Stimulated activated CD8-positive, alpha-beta memory T cell treated with anti-CD3 and anti-CD28 coated beads, Interleukin-4, amount 100 ng/mL, for 1 hour (primary cell): ENCODE measurements at places on chromosomes 2 and 18.

DNA sequence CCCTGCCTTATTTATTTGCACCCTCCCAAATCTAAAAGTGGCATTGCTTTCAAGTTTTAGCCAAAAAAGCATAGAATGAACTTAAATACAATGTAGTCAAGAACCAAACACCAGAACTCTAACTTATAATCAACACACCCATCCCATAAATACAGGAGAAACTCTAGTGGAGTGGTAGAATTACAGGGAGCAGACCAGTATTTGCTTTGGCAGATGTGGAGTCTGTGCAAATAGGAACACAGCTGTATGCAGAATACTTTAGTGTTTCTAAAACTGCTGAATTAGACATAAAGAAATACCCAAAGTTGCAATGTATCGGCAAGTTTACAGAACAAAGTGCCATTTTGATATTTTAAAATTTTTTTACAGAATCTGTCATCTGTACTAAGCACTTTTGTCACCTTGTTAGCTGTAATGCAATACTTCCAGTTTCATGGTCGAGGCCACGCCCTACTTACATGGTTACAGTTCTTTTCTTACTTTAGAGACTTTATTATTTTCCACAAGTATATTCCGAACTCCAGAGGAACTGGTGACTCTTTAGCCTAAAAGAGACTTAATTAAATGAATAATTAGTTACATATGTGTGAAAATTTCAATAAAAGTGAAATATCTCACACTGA, 23.7 kb upstream of the COL5A2 start:
- DNase-seq, result no peak

DNA sequence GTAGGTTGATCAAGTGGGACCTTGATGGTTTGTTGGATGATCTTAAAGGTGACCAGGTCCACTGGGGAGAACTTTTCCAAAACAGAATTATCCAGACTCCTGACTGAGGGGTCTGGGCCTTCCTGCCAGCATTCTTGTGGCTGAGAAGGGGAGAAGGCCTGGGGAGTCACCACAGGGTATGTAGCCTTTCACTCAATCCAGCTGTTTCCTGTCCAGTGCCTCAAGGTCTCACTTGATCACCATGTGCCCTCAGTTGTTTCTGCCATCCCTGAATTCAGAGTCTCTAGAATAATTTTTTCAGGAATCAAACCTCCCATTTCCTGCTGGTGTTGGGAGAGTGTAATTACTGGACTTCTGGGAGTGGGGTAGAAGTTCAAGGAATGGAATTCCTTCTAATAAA, 54.4 kb upstream of the TANC1 start:
- DNase-seq, result no peak

DNA sequence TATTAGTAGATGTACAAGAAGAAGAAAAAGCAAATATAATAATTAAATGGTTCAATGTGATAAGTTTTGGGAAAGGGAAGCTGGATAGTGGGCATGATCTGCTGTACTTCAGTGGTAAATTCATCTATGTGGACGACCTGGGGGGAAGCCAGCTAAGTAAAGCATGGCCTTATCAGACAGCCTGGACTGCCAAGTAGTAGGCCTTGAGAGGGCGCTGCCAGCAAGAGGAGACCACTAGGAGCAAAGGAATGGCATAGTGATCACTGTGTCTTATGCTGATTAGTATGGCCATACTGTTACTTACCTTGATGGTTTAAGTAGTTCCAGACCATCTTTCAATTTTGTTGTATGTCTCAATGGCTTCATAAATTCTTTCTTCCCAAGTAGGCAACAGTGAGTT, 287.6 kb downstream of the SETBP1 start:
- no peak for DNase-seq

DNA sequence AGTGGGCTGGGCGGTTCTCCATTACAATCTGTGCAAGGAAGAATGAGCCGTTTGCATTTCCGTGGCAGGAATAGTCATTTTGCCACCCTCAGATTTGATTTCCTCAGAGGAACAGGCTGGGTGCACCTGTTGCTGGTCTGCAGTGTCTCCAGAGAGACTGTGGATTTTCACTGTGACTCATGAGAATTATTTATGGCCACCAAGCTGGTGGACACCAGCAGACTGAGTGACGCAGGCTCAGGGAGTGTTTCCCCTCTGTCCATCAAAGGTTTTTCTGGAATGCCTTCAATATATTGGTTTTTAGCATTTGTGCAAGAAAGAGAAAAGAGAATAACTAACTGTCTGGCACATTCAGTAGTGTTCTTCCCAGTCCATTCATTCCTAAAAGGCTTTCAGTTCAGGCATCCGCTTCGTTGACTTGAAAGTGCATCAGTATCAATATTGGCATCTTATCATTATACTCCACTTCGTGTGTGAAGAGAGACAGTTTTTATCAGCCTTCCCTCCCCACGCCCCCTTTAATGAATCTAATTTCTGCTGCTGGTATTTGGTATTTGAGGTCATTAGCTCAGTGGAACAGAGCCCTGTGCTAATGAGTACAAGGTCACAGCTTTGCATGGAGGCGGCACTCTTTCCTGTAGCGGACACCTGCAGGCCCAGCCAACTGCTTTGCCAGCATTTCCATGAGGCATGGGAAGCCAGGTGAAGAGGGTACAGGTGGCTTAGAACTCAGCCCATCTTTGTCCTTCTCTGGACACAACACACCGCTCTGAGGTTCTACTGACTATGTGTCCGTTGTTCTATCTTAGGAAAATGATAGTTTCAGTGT, 39.9 kb downstream of the PRKCE start:
- no peak for DNase-seq

DNA sequence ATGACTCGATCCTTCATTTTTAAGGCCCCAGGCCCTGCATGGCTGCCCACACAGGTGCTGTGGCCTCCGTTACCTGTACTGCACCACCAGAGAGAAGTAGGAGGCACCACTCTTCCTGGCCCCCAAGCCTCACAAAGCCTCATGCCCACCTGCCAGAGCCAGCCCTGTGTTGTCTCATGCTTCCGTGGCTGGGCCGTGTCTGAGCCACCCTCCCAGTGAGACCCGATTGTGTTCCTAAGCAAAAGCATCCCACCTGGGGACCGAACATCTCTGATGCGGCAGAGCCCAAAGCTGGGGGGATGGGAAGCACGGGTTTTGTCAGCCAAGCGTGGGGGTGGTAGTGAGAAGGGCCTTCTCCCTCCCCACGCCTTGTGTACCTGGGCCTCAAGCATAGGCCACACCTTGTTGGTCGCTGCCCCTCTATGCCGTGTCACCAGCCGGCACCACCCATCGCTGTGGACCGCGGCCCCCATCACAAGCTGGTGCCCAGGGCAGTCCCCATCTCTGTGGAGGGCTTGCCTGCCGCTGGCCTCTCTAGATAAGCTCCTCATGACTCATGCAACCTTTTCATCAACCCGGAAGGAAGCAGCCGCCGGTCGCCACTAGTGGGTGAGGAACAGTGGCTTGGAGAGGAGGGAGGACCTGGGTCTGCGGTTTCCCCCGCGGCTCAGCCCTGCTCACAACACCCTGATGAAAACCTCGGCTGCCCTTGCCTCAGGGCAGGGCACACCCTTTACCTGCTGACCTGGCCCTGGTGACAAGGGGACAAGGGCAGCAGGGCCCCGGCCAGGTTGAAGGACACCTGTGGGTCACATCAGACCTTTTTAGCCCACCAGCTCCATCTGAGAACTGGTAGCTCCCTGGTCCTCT, 2.7 kb upstream of the RNPEPL1 start:
- peak; percentile 86 for DNase-seq

DNA sequence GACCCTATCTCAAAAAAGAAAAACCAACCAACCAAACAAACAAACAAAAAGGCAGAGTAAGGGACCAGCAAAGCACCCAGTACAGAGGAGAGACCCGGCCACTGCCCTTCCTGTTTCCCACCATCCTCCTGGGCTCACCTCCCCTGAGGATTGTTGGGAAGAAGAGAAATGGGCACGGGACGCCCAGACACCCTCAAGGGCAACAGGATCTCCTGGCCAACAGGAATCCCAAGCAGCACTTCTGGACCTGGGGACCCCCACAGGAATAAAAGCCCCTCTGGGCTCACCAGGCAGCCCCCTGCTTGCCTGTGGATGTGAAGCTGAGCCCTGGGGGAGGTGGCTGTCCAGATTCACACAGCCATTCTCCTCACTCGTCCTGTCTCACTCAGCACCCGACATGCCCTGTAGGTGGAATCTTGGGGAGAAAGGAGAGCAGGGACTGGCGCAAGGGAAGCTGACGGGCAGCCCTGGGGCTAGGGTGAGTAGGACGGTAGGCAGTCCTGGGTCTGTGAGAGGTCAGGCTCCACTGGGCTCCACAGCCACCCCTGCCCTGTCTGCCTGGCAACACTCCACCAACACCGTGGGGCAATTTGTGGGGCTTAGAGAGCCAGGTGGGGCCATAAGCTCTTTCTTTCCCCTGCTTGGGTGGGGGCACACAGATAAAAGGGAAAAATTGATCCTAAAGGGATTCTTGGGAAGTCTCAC, 18.0 kb downstream of the KLF11 start:
- DNase-seq, result no peak

GRCh38 chr2:45652090-45653031, 886 bp downstream of the PRKCE start:
- DNase-seq, result no peak

GRCh38 chr2:202066875-202067274, 6.2 kb upstream of the KIAA2012 start:
- no peak for DNase-seq

DNA sequence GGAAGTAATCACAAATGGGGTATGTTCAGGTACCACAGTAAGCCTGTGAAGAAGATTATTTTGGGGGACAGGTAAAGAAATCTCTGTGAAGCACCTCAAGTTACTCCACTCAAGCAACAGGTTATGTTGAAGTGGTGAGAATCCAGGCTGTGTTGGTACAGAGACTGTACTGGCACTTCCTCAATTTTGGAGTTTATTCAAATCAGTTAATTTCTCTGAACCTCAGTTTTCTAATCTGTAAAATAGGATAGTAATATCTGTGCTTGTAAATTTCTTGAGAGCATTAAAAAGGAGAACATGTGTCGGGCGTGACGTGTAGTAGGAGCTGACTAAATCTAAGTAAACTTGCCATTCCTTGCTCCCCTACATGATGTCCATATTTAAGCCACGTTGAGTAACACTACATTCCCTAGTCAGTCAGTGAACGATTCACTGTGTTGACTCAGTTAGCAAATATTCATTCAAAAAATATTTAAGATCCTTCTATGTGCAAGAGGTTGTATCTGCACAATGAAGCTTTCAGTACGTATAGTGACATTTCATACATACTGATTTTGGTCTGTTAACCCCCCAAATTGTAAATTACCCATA, 504.2 kb downstream of the ZEB2 start:
- no peak for DNase-seq

GRCh38 chr18:43875511-43875910, 598.2 kb upstream of the SYT4 start:
- DNase-seq, result no peak

DNA sequence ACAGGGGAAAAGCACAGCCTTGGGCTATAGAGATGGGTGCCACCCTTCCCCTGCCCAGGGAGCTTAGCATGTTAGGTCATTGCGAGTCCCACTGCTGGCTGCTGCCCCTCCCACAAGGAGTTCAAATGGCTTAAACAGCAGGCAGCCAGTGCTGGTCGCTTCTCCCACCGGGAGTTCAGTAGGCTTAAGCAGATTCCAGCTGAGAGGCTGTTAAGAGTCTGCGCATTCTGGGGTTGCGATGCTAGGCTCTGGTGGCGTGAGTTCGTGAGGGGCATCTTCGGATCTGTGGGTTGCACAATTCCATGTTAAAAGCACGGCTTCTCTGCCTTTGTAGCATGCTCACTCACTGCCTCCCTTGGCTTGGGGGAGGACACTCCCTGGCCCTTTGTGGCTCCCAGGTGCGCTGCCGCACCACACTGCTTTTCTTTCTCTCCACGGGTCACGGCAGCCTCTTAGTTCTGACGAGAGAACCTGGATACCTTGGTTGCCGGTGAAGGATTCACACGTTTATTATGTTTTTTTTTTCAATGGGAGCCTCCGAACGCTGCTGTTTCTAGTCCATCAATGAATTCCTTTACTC, 93.2 kb downstream of the UNC80 start:
- DNase-seq, result no peak

- DNase-seq, result no peak
Observed at GRCh38 chr18:71115261-71115660, 826.4 kb downstream of the SOCS6 start.

GRCh38 chr18:78151234-78151633, 828.4 kb upstream of the SALL3 start:
- no peak for DNase-seq

- no peak for DNase-seq
Observed at GRCh38 chr2:163641986-163642385, 93.8 kb downstream of the FIGN start.

GRCh38 chr2:101516823-101517690, 42.1 kb upstream of the RFX8 start:
- no peak for DNase-seq

- DNase-seq, result no peak
Observed at GRCh38 chr2:186559848-186560247, 30.0 kb upstream of the ITGAV start.

GRCh38 chr2:195663007-195663406, 6.0 kb downstream of the SLC39A10 start:
- no peak for DNase-seq

DNA sequence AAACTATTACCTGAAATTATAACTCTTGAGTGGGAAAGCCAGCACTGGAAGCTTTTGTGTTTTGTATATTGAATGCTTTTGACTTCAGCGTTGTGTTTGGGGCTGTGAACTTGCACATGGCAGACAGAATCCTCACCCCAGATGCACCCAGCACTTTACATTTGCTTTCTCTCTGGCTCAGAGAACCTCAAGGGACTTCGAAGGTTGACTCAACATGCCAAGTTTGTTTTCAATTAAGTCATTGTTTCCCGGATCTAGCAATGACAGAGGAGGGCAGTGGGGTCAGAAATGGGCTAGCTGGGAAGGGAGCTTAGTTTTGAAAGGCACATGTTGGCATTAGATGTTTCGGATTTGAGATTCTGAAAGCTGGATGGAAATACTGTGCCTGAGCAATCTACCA, 22.4 kb downstream of the TET3 start:
- DNase-seq, result no peak

DNA sequence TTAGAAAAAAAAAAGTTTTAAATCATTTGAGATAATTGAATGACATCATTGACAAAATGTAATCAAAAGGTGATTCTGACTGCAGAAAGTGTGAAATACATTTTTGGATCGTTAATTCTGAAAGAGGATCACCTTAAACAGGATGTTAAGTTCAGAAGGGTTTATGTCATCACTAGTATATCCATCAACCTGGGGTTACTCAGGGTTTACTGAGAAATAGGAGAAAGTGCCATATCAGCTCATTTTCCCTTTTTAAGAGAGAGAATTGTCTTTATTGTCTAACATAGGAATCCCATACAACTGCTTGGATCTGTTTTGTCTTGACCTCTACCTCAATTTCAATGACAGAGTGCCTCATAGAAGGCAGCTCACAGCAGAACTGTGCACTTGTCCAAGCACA, 466.1 kb upstream of the LINC00305 start:
- no peak for DNase-seq

DNA sequence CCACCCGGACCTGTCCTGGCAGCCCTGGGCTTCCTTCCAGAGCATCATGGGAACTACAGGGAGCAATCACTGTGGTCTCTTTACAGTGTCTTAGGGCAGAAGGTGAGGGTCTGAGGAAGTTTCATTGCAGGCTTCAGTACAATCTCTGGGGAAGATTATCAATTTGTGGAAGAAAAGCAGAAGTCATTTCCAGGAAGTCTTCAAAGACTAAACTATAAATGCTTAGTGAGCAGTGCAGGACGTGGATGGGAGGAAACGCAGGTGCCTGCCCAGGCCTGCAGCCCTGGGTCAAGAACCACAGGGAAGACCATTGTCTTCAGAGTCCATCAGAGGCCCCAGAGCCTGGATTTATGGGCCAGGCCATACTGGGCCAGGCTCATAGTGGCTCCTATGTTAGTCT, 54.3 kb downstream of the INO80C start:
- DNase-seq, result no peak

GRCh38 chr2:145598434-145598833, 1078.5 kb upstream of the ZEB2 start:
- no peak for DNase-seq

GRCh38 chr2:28415010-28415409, 22.4 kb downstream of the FOSL2 start:
- no peak for DNase-seq
